ENCODE measurements at places on chromosomes 2 and 18.

DNA sequence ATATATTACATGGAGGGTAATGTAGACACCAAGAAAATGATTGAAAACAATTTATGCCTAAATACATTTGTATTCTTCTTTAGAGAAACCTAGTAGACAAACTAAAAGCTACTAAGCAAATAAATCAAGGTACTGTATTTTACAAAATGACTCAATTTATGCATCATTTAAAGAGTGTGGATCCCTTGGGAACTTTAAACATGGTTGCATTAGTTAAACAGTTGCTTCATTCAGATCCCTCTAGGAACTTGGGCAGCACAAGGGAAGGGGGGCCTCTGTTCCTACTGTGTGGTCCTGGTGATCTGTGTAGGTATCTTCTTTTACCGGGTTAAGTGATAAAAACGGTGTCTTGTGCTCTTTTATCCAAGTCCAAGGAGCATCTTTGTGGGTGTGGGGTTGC lies 31.5 kb upstream of the ATP8B1 start:
- no peak for DNase-seq

DNA sequence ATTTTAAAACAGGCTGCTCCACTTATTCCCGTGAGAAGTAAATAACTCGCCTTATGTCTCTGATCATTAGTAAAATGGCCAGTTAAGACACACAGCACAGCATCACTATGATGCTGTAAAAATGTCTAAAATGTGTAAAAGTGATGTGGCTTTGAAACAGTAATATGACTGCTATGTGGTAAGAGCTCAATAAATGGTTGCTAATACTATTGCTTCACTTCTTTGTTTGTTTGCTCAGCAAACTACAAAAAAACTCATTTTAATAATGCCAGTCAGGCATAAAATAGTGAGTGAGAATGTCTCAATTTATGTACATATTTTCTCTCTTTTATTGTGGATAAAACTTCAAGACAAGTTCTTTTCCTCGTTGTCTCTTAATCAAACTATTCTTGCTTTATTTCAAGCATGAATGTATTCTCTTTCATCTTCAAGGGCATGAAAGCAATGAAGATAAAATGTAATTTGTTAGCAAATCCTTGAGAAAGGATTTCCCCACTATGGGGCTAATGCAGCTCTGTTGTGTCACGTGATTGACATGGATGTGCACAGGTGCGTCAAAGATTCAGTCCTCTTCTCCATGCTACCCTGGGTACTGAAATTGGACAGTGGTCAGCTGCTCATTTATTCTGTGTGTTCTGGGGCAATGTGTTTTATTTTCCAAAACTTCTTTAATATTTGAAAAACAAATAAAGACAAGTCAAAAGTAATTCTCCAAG lies 387.2 kb downstream of the TRIB2 start:
- DNase-seq: no peak

- DNase-seq: no peak
These were observed 78.5 kb upstream of the BCL2L11 start for GRCh38 chr2:111042261-111042660.

GRCh38 chr2:62485761-62486438 lies 20.1 kb downstream of the TMEM17 start:
- DNase-seq: no peak

DNA sequence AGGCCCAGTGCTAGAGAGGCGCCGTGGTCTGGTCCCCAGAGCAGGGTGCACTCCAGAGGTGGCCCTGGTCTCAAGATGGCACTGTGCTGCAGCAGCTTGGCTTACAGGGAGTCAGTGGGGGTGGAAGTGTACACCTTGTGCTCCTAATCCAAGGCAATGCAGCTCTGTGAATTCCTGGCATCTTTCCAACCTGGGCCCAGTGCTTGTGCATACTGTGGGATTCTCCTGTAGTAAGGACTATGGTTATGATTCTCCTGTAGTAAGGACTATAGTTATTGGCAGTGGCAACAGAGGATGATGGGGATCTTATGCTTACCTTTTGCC lies 616.7 kb upstream of the REG3G start:
- no peak for DNase-seq

- DNase-seq: no peak
These were observed 27.2 kb downstream of the ANKRD29 start for GRCh38 chr18:23635283-23636070.

- no peak for DNase-seq
These were observed 75.2 kb upstream of the LCLAT1 start for GRCh38 chr2:30371772-30372373.
